ENCODE measurements at places on chromosomes 11 and 22.

GRCh38 chr22:25167834-25168601 lies 31.6 kb upstream of the CRYBB3 start:
- no peak for DNase-seq

DNA sequence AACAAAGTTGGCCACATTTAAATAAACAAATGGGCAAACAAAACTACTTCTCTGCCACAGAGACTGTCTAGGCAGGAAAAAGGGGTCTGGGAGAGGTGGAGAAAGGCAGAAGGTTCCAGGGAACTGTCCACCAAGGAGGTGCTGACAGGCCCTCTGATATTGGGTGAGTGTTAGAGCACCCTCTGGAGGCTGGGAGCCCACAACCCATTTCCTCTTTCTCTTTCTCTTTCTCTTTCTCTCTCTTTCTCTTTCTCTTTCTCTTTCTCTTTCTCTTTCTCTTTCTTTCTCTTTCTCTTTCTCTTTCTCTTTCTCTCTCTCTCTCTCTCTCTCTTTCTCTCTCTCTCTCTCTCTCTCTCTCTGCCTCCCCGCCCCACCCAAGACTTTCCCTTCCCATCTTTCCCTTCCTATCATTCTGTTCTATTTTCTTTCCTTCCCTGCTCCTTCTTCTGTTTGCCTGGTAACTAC lies 912.8 kb downstream of the DLG2 start:
- DNase-seq, result peak; percentile 68

GRCh38 chr11:134518616-134519389 lies 106.8 kb upstream of the B3GAT1 start:
- no peak for DNase-seq

DNA sequence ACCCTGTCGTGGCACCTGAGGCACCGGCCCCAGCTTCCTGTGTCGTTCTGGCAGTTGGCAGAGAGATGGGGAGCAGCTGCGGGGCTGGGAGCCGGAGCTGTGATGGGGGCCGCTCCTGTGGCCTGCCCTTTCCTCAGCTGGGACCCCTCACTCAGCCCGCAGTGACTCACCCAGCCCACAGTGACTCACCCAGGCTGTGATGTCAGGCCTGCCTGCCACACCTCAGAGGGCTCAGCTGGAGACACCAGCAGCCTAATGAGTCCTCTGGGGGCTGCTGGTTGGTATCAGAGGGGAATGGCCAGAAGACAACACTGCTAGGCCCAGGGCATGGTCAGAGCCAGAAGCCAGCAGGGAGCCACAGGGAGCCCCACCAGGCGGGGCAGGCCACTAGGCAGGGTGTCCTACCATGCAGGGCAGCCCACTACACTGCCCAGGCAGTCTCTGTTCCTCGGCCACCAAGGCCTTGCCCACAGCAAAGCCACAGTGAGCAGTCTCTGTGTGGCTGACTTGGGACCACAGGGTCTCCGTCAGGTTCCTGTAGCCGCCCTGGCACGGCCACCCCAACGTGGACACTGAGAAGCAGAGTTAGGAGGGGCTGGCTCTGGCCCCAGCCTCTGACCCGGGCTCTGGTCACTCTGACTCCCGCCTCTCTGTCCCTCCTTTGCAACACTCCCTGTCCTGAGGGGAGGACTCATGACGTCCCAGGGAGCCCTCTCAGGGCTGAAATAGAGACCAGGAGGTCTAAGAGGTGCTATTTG lies 4.2 kb upstream of the FXYD2 start:
- peak; percentile 44 for DNase-seq

DNA sequence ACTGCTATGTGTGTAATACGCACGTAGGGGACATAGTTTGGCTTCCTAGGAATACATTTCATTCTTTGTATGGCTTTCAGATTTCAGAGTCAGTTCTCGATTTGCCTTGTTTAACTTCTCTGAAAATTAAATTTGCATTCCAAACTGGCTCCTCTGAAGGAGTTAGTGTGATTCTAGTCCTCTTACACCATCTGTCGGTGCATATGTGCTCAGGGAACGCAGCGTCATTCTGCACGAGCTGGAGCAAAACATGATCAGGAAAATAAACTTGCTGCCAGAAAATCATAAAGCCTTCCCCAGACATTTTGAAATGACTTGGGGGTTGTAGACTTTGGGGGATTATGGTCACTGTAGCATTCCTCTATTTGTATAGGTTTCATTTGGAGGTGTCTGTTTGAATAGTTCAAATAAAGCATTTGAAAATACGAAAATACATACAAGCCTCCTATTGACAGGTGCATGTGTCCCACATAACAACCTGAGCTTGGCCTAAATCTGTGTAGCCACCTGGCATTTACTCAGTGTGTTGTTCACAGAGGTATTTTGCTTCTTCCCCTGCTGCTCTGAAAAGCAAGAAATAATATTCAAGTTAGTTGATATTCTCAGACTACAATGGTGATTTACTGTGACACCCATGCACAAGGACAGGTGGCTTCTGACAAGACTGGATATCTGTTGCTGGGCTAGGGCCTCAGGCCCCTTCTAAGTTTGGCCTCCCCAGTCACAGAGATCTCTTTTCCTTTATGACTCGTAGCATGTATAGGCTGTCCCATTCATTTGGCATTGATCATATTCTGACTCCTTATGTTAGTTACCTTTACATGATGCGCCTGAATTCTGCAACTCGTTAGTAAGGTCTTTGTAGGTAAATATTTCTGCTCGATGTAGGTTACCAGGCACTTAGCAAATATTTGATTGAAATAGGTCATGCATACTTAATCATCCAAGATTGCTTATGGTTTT lies 81.6 kb upstream of the SORL1-AS1 start:
- DNase-seq, result no peak

- no peak for DNase-seq
Measured at GRCh38 chr11:37468344-37468743, 870.3 kb upstream of the RAG2 start.

GRCh38 chr11:104570078-104570701 lies 328.1 kb downstream of the CASP12 start:
- no peak for DNase-seq

- DNase-seq, result no peak
Measured at GRCh38 chr11:92852229-92852628, 117.2 kb upstream of the MTNR1B start.

- DNase-seq, result no peak
Measured at GRCh38 chr11:77217156-77217555, 84.3 kb downstream of the GDPD4 start.

DNA sequence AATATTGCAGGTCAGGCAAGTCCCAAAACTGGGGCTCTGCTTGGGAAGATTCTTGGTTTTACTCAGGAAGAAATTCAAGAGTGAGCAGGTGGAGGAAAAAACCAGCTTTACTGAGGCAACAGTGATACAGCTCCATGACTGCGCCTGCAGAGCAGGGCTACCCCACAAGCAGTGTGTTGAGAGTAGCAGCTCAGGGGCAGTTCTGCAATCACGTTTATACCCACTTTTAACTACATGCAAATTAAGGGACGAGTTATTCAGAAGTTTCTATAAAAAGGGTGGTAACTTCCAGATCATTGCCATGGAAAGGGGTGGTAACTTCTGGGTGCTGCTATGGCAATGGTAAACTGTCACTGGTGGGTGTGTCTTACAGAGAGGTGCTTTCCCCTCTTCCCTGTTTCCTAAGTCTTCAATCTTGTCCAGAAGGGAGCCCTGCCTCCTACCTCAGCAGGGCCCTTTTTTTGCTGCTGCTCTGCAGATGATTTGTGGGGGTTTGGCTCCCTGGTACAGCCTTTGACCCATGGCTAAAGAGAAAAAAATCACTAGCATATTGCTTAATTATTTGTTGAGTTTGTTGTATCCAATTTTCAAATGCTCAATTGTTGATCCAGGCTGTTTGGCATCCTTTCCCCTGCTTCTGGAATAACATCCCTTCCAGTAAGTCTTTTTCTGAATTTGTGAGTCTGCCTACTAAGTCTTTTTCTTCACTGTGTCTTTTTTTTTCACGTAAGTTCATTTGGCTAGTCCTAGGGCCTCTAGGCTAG lies 30.0 kb upstream of the ME3 start:
- no peak for DNase-seq

- DNase-seq, result no peak
Measured at GRCh38 chr11:120216426-120217102, 5.7 kb downstream of the OAF start.

DNA sequence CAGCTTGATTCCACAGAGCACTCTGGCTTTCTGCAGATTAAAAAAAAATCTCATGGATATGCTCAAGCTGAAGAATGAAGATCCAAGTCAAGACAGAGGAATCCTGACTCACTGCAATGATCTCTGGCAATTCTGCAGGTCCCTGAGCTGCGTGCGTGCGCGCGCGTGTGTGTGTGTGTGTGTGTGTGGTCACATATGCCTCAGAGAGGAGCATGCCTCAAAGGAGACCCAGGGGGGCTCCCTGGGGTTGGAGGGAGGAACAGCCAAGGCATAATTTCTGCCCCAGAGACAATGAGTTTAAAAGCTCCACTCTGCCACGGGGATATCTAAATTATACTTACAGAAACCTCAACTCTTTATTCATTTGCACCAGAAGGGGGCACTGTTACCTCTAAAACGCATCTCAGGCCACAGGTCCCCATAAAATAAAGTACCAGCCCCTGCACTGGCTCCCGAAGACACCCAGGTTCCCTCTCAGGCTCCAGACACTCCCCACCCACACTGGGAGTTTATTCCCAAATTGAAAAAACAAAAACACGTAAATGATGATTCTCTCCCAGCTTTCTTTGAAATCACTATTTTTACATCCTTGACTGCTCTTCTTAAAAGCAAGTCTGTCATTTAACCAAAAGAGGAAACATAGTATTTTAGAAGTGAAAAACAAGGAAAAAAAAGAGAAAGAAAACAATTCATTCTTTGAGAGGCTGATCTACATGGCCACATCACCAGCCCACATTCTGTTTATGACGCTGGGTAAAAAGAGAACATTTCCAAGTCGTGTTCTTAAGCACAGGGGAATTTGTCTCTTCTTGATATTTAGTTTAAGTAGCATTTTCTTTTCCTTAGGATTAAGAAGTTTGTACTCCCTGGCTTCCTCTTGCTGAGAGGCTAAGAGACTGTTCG lies 401.0 kb downstream of the LARGE1 start:
- peak; percentile 70 for DNase-seq

DNA sequence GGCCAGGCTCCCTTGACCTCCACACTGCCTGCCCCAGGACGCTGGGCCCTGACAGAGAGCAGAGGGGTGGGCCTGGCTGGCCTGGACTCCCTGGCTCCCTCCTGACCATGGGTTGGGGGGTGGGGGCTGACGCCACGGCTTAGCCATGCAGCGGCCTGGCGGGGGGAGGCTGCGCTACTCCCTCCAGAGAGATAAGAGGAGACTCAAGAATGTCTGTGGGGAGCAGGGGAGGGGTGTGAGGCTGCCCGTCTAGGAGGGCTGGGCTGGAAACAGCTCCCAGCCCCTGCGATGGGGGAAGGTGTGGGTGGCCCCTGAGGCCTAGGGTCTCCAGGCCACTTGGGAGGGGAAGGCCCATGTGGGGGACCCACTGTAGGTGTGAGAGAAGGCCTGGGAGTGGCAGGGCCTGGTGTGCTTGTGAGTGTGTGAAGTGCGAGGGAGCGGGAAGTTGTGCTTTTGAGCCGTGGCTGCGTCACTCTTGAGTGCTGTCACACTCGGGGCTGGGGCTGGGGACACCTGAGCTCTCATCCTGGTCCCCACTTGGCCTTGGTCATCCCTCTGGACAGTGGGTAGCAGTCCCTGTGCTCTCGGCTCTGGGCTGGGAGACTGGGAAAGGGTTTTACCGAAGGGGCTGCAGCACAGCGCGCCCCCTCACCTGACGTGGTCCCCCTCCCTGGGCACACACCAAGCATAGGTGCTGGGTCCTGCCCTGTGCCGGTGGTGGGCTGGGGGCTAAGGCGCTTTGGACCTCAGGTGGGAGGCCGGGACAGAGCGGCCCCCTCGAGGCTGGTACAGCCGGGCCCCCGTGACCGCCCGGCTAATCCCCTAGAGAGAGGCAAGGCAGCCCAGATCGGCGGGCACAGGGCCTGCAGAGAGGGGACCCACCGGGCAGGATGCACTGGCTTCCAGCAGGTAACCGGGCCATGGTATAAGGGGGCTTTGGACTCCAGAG lies 2.4 kb downstream of the MYRF start:
- no peak for DNase-seq

GRCh38 chr11:47020793-47021526 lies 84.4 kb downstream of the CSTPP1 start:
- DNase-seq, result no peak

- DNase-seq, result no peak
Measured at GRCh38 chr22:39490966-39491680, 11.0 kb upstream of the MIEF1 start.

DNA sequence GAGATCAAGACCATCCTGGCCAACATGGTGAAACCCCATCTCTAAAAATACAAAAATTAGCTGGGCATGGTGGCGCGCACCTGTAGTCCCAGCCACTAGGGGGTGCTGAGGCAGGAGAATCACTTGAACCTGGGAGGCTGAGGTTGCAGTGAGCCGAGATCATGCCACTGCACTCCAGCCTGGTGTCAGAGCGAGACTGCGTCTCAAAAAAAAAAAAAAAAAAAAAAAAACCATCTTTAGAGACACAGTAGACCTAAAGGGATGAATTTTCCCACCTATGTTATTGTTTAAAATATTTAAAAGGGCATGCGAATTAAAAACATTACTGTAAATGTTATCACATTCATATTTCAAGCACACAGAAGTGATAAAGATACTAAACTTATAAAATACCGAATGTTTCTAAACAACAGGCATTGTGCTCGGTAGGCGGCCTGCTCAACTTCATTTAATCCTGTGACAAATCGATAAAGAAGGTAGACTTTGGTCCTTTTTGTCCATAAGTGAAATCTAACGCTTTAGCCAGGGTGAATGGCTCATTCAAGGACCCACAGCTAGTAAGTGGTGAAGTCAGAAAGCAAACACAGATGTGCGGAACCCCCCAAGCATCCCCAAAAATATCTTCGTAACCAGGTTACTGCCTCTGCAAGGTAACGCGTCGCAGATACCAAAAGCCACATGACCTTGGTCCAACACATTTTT lies 16.1 kb downstream of the NCAPD3 start:
- no peak for DNase-seq

GRCh38 chr22:47558828-47559700 lies 796.6 kb downstream of the TBC1D22A start:
- DNase-seq, result no peak

- DNase-seq, result no peak
Measured at GRCh38 chr11:75743711-75744563, 24.6 kb upstream of the DGAT2 start.

All from right forelimb (tissue), 1 donor.